GM18507 (cell line): ENCODE measurements at places on chromosomes 6 and 20.

- DNase-seq = no peak
Observed at GRCh38 chr6:13457577-13457976, 29.8 kb downstream of the GFOD1 start.

DNA sequence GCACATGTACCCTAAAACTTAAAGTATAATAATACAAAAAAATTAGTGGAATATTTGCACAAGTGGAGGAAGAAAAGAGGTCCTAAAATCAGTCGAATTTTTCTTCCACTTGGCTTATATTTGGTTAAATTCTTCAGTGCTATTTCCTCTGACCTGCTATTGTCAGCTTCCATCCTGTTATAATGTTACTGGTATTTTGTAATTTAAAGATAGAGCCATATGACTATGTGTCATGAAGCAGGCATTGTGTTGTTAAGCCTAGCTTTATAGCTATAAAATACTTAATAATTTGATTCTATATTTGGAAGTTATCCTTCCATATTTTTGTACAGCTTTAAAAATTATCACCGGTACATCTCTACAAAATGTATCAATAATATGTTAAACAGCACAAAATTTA is 455.9 kb upstream of the MARCKS start:
- no peak for DNase-seq

DNA sequence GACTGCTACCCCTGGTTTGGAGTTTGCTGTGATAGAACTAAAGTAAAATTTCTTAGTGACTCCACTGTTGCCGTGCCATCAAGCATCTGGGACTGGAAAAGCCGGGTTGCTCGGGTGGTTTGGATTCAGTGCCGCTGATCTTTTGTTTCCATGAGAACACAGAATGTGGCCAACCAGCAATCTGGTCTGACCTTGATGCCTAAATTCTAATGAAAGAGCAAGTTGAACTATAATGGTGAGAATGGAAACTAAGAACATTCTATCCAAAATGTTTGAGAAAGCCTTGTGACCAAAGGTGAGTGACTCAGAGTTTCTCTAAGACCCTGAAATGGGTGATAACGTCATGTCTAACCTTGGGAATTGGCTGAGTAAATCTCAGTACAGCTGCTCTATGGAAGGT is 9.9 kb upstream of the PI16 start:
- no peak for DNase-seq

GRCh38 chr20:36355469-36356171 is 49.5 kb downstream of the DLGAP4 start:
- DNase-seq = no peak

DNA sequence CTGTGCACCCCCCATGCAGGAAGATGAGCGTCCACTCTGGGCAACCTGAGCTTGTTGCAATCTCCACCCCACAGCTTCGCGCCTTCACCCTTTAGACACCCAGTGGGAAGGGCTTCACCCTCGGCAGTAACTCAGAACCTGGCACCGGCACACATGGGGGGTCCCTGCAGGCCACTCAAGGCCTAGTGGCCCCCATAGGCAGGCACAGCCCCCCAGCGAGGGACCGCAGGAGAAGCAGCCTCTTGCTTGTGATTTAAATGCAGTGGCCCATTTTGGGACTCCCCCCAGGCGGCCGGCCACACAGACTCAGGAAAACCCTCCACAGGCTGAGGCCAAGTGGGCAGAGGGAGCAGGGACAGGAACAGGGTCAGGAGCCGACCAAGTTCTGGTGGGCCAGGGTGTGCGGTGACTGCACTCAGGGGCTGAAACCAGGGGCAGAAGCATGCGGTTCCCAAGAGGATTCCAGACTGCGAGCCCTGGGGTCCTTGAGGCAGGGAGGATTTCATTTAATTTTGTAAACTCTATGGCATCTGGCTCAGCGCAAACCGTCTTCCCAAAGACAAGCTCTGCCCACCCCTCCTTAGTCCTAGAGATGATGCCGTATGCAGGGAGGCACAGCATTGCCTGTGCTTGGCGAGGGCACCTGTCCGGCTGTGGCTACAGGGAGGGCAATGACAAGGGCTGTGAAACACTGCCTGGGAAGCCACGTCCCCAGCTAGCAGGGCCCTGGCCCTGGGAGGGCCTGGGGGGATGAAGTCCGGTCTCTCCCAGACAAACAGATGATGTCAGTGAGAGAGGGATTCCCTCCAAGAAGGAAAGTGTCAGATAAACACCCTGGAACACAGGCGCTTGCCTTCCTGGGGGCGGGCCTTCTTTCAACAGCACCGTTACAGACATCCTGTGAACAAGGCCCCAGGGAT is 52.9 kb upstream of the GPR31 start:
- no peak for DNase-seq

DNA sequence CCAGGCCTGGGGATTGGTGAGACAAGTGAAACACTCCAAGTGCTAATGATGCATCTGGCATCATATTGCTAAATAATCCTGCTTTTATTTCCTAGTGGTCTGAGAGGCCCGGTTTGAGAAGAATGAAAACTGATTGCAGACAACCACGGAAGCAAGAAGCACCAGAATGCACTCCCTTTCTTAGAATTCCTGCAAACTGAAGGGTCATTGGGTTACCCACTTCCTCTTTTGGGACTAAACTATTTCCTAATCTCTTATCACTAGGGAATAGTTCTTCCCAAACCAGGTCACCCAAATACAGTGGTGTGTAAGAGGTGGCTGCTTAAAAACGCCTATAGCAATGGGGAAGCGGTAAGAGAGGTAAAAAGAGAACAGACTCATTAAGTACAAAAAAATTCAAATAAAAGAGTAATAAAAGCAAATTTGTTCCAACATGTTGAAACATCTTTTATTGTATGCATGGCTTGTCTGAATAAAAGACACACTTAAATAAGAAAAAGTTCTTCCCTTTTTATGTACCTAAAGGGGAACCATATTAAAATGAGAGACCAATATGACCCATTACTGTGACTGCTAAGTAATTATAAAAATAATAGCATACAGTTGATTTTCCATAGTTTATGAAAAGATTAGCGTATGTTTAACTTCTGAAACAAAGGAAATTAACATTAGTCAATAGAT is 125.8 kb downstream of the MYB start:
- no peak for DNase-seq

GRCh38 chr6:26183581-26184366 is 96.5 kb downstream of the HFE start:
- no peak for DNase-seq

DNA sequence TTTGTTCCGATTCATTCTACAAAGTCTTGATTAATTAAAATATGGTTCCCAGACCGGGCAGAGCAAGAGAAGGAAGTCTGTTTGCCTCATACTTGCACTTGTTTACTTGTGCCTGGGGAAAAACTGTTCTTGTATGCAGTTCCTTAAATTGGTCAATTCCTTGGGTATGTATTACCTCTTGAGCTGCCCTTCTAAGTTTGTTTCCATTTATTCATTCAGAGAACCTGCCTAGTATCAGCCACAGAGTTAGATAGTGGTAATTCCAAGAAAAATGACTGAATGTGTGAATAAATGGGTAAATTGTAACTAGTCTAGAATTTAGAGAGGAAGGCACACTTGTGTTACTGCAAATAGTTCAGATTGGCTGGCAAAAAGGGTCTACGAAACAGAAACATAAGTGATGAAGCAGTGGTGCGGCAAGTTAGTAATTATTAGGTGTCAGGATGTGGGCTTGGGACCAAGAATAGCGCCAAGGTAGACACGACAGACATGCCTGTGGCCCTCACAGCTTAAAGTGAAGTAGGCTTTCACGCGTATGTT is 525 bp upstream of the MAK start:
- peak; percentile 57 for DNase-seq

DNA sequence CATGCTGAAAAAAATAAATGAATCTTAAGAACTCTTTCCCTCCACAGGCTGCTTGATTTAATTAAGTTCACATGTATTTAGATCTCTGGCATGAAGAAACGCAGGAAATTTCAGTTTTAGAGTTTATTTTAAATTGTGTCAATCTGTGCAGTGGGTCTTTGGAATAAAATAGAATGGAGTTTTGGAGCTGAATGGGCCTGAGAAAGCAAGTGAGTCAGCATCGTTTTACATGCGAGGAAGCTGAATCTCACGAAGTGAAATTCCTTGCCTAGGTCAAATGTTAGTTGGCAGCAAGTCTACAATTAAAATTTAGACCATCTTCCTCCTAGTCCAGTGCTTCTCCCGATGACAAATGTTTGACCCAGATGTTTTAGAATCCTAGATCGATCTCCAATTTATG is 22.4 kb downstream of the MAP7 start:
- no peak for DNase-seq

DNA sequence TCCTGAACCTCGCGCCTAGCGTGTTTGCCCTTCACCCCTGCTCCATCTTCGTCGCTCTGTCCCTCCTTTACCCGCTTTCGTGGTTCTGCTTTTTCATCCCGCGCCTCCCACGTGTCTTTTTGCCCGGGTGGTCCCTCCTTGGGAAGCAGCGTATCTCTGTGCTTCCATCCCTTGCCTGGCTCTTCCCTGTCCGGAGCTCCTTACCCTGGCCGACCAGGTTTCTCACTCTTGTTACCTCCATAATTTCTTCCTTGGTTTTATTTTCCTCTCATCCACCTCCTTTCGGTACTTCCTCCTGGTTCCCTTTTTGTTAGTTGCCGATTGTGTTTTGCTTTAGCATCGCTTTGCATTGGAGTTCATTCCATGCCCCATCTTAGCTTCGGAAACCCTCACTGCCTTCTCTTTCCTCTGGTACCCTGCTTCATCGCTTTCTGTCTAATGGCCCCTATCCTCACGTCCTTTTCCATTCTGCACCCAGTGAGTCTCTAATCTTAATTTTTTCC is 735 bp downstream of the FAM135A start:
- no peak for DNase-seq

DNA sequence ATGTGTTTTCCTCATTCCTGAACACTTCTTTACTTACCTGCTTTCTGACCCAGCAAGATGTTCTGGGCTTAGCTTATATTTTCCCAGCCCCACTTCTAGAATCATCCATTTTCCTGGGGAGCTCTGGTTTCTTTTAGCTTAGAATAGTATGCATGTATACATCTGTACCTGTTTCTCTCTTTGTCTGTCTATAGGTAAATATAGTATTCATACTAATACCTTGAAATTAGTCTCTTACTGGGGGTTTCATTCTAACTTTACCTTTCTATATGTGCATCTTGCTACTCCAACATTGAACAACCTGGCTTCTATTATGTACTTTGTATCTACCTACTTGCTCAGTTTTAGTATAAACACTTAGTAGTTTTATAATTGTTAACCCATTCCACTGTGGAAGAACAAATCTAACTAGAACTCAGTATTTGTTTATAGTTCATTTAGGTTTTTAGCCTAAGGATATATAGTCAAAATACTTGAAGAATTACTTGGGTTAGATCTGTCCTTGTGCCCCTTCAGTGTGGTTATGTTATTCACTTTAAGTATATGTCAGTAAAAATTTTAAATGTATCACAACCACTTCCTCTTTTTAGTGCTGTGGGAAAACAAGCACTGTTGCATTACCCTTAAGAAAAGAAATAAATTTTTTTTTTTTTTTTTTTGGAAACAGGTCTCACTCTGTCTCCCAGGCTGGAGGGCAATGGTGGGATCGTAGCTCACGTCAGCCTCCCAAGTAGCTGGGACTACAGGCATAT is 54.0 kb downstream of the ASXL1 start:
- DNase-seq = no peak

- peak; percentile 33 for DNase-seq
Observed at GRCh38 chr20:3889489-3890397, 556 bp downstream of the PANK2 start.

DNA sequence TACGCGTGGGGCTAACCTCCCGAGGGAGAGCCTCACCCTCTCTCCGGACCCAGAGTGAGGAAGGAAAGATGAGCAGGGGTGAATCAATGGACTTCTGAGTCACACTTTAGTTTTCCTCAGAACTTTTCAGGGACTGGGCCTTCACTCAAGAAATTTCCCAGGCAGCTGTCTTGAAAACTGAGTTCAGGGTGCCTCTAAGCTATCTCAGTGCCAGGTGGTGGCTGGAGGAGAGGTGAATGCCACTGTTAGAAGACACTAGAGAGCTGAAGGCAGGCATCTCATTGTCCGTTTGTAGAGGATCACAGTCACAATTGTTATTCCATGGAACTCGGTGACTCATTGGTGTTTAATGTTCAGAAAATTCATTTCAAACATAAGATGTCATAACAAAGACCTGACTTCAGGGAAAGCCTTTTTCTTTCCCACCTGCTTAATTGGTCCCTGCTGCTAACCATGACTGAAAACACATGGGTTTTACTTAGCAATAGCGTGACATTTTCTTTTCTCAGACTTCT is 5.3 kb upstream of the SERPINB6 start:
- no peak for DNase-seq

DNA sequence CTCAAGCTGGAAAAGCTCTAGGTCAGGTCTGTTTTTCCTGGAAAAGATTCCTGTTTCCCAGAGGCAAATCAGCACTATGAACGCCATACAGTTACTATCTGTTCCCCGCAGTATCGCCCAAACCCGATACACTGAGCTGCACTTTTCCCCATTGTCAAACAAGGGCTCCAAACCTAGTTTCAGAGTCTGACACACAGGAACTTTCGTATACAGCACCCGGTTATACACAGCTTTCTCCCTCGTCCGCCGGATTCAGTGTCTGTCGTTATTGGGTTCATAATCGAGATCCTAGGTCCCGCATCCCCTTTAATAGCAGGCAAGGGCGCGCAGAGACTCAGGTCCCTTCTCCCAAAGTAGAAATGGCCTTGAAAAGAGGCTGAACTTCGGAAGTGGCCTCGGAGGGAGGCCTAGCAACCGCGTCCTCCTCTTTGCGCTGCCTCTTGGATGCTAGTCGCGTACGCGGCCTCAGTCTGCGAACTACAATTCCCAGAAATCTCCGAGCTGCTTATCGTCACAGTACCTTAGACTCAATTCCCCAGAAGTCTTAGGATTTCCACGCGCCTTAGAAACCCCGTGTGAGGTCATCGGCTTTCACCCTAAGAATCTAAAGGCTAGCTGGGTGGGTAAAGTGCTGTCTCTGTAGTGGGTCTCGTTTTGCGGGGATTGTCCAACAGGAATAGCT is 34.2 kb downstream of the ZNF391 start:
- DNase-seq = no peak

DNA sequence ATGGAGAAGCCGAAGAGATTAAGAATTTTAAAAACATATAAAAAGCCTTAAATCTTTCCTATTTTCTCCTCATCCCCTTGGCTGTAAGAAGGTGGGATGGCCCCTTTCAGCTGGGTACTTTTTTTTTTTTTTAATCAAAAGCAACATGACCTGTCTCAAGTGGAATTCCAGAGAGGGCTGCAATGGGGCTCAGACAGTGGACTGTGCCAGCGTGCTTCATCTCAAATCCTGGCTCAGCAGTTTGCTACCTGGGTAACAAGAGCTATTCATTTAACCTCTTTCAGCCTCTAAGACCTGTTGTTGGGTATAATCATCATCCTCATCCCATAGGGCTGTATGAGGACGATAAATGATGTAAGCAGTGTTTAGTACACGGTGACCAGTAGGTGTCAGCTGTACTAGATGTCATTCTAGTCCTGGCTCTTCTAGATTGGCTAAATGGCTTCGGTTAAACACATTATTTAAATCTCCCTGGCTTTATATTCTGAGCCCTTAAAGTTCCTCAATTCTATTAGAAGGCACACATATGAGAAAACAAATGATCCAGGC is 6.9 kb upstream of the PPP1R3G start:
- DNase-seq = no peak

- no peak for DNase-seq
Observed at GRCh38 chr20:14785065-14785743, 447.8 kb upstream of the FLRT3 start.
